ENCODE measurements at places on chromosomes 2 and 18.

GRCh38 chr2:182831101-182831500 is 35.3 kb downstream of the FRZB start:
- no peak for DNase-seq

GRCh38 chr18:64276311-64277090 is 127.6 kb upstream of the LINC00305 start:
- DNase-seq: no peak

- DNase-seq: no peak
These were observed 584.0 kb upstream of the CHAC2 start for GRCh38 chr2:53183581-53183980.

- no peak for DNase-seq
These were observed 295.0 kb upstream of the ZNF521 start for GRCh38 chr18:25646971-25647370.

DNA sequence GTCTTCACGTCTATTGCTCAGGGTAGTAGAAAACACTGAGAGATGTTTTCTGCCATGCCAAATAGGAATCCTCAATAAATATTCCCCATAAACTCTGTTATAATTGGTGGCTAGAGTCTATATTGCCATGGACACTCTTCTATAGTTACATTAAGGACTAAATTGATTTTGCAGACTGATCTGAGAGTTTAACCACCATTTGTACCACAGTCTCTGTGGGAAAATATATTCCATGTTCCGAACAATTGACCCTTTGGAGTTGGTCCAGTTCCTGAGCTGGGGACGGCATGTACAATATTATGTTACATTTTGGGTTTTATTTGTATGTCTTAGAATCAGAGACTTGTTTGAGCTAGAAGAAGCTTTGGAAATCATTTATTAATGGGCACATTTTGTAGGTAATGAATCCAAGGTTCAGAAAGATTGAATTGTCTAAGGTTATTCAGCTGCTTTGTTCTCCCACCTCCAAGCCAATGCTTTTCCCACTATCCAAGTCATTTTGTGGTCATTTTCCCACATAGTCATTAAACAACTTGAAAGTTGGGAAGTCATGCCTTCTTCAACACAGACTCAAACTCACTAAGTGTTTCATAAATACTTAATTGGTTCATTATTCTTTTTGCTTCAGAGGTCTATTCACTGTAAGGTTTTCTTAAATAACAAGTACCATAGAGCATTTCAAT is 5.1 kb upstream of the PPP1CB start:
- DNase-seq: no peak

GRCh38 chr2:29455200-29455860 is 340.1 kb downstream of the CLIP4 start:
- no peak for DNase-seq

- DNase-seq: no peak
These were observed 42.4 kb downstream of the SLC14A2 start for GRCh38 chr18:45657357-45658335.

DNA sequence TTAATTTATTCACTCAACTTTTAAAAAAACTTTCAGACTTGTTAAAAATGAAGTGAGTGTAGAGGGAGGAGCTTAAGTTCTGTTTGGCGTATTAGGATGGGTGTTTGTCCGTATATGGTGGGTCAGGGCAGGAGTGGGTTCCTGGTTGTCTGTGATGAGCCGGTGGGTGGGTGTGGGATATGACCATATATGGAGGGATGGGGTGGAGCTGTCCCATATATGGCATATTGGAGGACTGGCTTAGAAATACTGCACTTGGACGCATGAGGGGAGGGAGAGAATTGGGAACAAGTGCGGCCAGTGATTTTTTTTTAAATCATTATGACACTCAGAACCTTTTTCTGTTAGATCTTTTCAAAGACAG is 1.5 kb downstream of the KDM3A start:
- DNase-seq: peak; percentile 80

DNA sequence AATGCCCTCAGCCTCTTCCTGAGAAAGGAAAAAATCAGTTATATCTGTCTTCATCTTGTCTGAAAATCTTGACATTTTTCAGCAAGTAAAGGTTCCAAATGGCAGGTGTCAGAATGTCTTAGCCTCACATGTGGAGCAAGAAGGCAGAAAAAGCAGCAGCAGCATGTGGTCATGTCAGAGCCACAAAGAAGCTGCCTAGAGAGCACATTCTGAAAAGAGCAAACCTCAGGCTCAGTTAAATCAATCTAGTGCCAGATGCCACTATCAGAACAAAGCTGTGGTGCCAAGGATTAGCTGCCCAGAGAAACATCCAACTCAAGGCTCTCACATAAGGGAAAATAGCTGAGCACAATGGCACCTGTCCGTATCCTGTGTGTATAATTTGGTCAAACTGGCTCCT is 105.9 kb downstream of the SRBD1 start:
- no peak for DNase-seq

DNA sequence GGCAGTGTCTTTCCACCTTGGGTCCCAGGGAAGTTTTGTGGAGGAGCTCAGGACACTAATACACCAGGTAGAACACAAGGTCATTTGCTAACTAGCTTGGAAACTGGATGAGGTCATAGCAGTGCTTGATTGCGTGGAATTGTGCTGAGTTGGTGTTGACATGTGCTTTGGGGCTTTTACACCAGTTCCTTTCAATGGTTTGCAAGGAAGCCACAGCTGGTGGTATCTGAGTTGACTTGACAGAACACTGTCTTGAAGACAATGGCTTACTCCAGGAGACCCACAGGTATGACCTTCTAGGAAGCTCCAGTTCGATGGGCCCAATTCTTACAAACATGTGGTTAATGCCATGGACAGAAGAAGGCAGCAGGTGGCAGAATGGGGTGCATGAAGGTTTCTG is 5.9 kb downstream of the CTLA4 start:
- no peak for DNase-seq

DNA sequence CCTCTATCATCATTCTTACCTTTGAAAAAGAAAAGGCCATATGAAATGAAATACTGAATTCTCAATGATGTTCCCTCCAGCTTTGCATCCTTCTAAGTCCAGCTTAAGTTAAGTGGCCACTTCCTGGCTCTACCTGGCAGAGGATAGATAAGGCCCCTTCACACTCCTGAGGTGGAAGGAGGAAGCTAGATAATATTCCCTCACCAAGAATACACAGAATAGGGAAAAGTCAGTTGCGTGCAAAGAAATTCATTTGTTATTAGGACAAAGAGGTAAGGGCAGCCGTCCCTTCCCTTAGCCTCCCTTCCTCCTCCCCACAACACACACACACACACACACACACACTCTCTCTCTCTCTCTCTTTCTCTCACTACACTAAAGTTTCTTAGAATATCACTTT is 37.5 kb downstream of the OLA1 start:
- no peak for DNase-seq

- no peak for DNase-seq
These were observed 38.8 kb downstream of the APLF start for GRCh38 chr2:68506170-68506569.

DNA sequence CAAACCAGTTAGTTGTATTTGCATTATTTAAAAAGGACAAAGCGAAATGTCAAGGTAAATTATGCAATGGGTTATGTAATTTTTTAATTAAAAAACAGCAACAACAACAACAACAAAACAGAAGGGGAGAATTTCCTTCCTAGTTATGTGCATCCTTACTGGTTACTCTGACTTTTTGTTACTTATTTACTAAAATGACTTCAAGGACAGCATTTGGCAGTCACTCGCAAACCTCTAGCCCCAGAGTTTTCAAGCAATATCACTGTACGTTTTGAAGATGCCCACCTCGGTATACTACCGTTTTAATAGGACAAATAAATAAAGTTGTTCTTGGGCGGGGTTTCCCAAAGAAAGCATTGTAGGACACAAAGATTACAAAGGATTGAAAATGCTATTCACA is 24.7 kb upstream of the MRO start:
- DNase-seq: no peak

GRCh38 chr2:219609149-219609750 is 11.6 kb downstream of the STK11IP start:
- DNase-seq: no peak

GRCh38 chr2:217204358-217204757 is 344.5 kb upstream of the TNP1 start:
- DNase-seq: no peak

GRCh38 chr2:237085248-237086221 is at the start of gene COPS8:
COPS8 (plus strand) TSS chr2:237085889; CDS start chr2:237085965, 76 bp downstream.
- DNase-seq: peak; percentile 98

DNA sequence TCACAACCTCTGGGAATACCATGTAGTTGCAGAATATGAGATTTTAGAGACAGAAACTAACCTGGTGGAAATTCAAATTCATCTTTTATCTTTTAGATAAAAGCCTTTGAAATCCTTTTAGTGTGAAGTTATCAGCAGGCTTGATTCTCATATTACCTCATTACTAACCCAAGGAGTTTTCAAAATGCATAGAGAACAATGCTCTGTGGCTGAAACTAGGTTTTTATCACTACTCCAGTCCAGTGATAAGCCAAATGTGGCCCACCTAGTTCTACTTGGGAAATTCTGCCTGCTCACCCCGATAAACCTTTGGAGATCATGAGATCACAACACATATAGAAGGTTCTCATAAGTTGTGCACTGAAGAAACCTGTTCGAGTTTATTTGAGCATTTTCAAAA is 121.7 kb downstream of the MMADHC start:
- DNase-seq: no peak

DNA sequence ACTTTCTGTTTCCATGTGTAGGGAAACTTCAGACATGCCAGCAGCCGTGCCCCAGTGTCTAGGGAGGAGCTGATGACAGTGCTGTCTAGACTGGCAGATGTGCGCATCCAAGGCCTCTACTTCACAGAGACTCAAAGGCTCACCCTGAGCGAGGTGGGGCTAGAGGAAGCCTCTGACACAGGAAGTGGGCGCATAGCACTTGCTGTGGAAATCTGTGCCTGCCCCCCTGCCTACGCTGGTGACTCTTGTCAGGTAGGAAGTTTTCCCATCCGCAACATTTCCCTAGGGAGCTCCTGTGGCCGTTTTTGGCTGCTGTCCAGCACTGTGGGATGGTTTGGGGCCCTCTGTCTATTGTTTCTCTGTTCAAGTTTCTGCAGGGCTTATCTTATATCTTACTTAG is 143.1 kb upstream of the TTC39C start:
- no peak for DNase-seq

- no peak for DNase-seq
These were observed 523.3 kb downstream of the CMPK2 start for GRCh38 chr2:6342273-6342920.

- DNase-seq: no peak
These were observed 303.8 kb upstream of the TRIB2 start for GRCh38 chr2:12412898-12413305.
